GM12892 (cell line): ENCODE measurements at places on chromosomes 2 and 18.

DNA sequence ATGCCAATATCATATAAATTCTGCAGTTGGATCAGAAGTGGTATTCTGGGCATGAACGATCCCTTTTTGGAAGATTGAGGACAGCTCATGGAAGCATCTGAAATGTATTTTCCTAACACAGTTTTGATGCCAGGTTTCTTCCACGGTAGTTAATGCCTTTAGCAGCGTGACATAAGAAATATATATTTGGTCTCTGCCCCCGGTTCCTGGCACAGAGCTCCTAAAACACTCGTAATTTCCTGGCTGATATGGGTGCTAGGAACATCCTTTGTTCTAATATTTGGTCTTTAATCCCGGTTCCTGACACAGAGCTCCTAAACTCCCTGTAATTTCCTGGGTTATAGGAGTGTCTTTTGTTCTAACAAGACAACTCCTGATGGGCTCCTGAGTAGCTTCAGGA lies 8.2 kb upstream of the CABLES1 start:
- no peak for DNase-seq

GRCh38 chr18:28050545-28050944 lies 126.4 kb downstream of the CDH2 start:
- DNase-seq, result no peak

DNA sequence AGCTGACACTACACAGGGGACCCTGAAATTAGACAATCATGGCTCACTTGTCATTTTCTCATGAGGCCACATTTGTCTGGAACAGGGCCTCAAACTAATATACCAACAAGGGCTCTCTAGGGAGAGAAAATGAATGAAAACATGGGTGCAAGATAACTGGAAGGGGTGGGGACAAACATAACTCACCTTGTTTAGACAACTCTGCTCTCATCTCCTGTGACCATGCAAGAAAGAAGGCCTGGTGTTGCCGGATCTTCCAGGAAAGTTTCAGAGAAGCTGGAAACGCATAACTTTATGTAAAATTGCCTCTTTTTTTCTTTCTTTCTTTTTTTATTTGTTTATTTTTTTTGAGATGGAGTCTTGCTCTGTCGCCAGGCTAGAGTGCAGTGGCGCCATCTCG lies 80.4 kb upstream of the SPRED2 start:
- DNase-seq, result no peak

DNA sequence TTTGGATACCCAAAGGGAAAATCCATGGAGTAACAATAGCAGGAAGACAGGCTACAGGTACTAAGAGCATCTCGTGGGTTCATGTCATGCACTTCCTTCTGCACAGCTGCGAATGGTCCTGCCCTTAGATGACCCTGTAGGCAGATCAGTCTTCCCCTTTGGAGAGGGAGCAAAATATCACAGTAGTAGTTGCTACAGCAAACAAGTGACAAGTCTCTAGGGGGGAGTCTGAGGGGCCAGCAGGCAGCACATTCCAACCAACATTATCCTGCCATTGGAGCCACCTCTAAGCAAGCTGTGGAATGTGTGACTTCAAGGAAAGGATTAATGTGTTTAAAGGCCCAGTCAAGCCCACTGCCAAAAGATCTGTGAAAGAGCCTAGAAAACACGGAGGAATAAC lies 273.2 kb upstream of the PARD3B start:
- DNase-seq, result no peak

- no peak for DNase-seq
These were observed 27.6 kb upstream of the SOCS6 start for GRCh38 chr18:70261141-70261788.

- DNase-seq, result no peak
These were observed 104.4 kb downstream of the AFF3 start for GRCh38 chr2:100038011-100038410.

DNA sequence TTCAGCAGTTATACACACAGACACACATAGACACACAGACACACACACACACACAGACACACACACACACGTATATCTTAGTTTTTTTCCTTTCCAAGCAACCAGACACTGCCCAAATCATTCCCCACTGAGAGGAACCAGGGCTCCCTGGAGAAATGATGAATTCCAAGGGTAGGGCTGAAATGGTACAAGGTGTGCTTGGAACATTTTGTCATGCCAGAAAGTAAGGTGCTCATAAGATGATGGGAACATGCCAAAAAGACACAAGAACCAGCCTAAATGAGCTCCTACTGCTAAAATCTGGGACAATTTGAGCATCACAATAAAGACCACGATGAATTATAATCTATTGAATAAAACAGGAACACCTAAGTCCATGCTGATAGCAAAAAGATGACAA lies 103.3 kb downstream of the MEP1B start:
- no peak for DNase-seq

- no peak for DNase-seq
These were observed 326.8 kb downstream of the DYSF start for GRCh38 chr2:71780162-71780561.

GRCh38 chr2:239934571-239935171 lies 90.5 kb downstream of the NDUFA10 start:
- DNase-seq, result no peak

DNA sequence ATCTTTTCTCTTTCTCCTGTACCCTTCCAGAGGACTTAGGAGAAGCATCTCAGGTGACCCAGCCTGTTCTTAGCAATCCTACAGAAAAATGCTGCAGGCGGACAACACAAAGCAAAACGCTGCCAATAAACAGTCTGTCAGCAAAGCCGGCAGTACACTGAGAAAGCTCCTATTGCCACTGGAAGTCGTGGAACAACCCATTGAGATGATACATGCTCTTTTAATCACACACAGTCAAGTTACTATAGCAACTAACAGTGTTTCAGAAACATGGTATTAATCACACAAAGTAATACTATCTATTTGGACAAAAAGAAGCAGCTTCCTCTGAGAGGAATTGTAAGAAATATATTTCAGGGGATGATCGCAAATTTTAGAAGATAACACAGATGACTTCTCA lies 10.5 kb downstream of the CTLA4 start:
- DNase-seq, result no peak

- no peak for DNase-seq
These were observed 122.8 kb upstream of the FHL2 start for GRCh38 chr2:105521616-105522015.

GRCh38 chr2:128782411-128783192 lies 463.9 kb upstream of the HS6ST1 start:
- no peak for DNase-seq

- no peak for DNase-seq
These were observed 217.7 kb downstream of the PRKCE start for GRCh38 chr2:45869165-45869501.

- no peak for DNase-seq
These were observed 85.4 kb downstream of the MAP3K20 start for GRCh38 chr2:173161040-173161439.

DNA sequence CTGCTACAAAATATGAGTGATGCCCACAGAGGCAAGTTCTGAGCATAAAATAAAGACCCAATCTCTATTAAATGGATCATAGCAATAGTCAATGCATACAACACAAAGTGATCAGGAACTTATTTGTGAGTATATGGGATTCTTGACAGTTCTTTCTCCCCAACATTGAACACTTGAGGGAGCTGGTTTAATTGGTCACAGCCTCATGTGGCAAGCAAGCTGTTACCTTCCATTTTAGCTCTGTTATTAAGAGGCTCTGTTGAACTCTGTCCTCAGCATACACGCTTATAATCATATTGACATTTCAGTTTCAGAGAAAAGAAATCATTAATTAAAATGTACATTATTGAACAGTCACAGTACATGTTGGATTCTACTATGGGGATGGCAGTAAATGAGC lies 37.6 kb upstream of the PAX3 start:
- DNase-seq, result no peak

DNA sequence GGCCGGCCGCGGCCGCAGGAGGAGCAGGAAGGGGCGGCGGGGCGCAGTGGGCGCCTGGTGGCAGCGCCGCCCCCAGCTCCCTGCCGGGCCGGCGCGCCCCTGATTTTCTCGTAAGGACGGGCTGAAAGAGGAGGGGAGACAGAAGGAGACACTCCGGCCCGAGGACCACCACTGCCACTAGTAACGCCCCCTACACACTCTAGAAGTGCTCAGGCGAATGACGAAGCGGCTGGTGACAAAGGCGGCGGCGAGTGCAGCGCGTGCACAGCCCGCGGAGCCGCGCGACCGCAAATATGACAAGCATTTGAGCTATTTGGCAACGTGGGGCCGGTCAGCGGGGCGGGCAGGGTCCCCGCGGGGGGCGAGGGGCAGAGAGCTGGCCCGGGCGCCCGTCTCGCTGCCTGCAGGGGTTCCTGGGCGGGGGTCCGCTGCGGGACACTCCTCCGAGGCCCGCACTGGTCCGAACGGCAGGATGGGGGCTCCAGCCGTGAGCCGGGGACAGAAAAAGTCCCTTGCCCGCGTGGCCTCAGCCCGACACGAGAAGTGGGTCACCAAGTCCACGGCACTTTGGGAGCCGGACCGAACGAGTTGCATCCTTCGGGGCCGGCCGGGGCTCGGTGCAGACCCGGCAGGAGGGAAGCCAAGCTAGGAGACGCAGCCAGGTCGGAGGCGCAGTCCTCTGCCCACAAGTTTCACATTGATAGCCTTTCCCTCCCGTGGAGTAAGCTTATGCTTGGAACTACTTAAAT lies 524 bp upstream of the SERTAD2 start:
- no peak for DNase-seq

DNA sequence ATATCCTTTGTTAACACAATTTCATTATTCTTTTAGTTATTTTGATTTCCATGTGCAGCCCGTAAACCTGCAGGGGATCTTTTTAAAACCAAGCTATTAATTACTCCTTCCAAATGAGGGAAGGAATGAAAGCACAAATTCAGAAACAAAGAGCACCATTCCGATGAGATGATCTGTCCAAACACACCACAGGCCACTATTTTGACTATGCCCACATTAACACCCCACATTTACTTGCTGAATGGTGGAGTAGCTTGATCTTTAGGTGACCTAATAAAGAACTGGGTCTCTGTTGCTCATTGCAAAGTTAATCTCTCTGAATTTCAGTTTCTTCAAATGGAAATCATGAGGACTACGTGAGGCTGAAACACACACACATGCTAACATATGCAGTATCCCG lies 218.0 kb downstream of the IRS1 start:
- DNase-seq, result no peak

GRCh38 chr2:18957909-18958308 lies 368.5 kb upstream of the NT5C1B start:
- DNase-seq, result no peak

- no peak for DNase-seq
These were observed 66.2 kb downstream of the MAP4K4 start for GRCh38 chr2:101763496-101764333.

DNA sequence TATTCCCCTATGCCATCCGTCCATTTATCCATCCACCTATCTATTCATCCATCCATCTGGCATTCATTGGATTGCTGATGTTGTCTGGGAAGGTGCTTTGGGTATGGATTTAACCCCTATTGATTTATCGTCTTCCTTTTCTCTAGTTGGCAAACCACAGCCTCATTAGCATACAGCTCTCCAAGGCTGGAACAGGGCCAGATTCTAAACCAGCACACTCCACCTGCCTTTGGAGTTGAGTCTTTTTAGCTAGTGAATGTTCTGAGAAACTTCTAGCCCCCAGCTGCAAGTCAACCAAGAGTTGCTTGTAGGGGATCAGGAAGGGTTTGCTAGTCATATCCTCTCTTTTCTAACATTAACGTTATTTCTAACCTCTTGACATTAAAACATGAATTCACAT lies 90.7 kb downstream of the NRP2 start:
- no peak for DNase-seq

DNA sequence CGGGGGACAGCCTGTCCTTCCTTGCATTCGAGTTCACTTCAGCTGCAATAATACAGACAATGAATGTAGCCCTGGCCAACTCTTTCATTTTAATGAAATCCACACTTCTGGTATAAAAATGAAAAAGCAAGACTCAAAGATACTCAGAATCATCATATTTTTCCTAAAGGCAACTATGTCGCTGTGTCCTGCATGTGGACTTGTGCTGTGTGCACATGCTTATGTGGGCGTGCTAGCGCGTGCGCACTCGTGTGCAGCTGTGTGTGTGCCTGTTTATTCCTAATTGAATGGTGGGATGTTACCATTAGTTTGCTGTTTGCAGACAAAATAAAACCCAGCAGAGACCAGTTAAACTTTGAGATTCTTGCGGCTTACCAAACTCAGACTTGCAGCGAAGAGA lies 49.6 kb downstream of the SMIM21 start:
- DNase-seq, result no peak

DNA sequence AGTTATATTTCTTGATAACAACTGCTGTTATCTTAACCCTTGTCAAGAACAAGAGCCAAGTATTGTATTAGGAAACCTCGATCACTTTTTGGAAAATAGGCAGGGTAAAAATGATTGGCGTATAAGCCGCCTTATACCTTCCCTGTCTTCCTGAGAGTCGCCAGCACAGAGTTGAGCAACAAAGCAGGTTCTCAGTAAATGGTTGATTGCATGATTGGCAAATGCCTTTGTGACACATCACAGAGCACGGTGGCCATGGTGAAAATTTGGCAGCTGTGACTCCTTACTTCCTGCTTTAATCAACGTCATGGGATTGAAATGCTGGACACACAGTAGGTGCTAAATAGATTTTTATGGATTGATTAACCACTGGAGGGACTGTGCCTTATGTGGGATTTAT lies 3.9 kb upstream of the KLHL29 start:
- no peak for DNase-seq

DNA sequence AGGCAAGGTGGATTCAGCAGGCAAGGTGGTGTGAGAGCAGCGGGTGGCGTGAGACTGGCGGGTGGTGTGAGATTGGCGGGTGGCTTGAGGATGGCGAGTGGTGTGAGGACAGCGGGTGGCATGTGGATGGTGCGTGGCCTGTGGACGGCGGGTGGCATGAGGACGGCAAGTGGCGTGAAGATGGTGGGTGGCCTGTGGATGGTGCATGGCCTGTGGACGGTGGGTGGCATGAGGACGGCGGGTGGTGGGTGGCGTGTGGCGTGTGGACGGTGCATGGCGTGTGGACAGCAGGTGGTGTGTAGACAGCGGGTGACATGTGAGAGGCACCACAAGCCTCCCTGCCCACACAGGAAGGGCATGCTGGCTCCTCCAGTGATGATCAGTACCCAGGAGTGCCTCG lies 186.9 kb upstream of the SALL3 start:
- no peak for DNase-seq
